ENCODE measurements at places on chromosomes 13 and 19. TPM values are rescaled to one million over a fixed set of nuclear protein-coding genes. Genes with fewer than 3 reads are reported as not detected.

GRCh38 chr13:50599046-50599445, 244.4 kb downstream of the DLEU7 start:
- no peak for DNase-seq
- no peaks in the 10 kb centered on the region for H3K4me1 ChIP-seq
- no peak overlapping the region for H3K4me3 ChIP-seq
- H3K36me3 ChIP-seq: no peaks in the 10 kb centered on the region

- no peak overlapping the region for H3K4me3 ChIP-seq
- DNase-seq: no peak
- H3K4me1 ChIP-seq: no peaks in the 10 kb centered on the region
- H3K27me3 ChIP-seq: no peaks in the 10 kb centered on the region
- no peak overlapping the region for H3K27ac ChIP-seq
- H3K36me3 ChIP-seq: no peaks in the 10 kb centered on the region
Measured at GRCh38 chr13:98108341-98108740, 34.6 kb upstream of the FARP1 start.

- H3K27me3 ChIP-seq: no peaks in the 10 kb centered on the region
- no peaks in the 10 kb centered on the region for H3K36me3 ChIP-seq
- no peak overlapping the region for H3K27ac ChIP-seq
- H3K4me3 ChIP-seq: no peak overlapping the region
Measured at GRCh38 chr19:35223862-35224505, 4.6 kb downstream of the FAM187B start.

Gene GPR18
- 0.53 TPM for total RNA-seq

Gene NLRP4
- total RNA-seq: not detected

All from Peyer's patch (tissue), 4 donors.